ENCODE measurements at places on chromosomes 13 and 19. TPM values are rescaled to one million over a fixed set of nuclear protein-coding genes. Genes with fewer than 3 reads are reported as not detected.

The CGB2 gene
- not detected for polyA plus RNA-seq

DNA sequence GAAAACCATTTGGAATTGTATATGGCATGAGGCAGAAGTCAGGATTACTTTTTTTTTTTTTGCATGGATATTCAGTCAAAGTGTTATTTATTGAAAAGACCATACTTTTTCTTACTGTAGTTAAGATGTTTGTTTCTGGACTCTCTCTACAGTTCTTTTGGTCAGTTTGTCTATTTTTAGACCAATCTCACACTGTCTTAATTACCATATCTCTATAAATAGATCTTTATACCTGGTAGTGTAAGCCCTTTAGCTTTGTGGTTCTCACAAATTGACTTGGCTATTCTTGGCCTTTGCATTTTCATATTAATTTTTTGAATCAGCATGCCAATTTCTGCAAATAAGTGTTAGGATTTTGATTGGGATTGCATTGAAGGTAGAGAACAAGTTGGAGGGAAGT is 96.8 kb downstream of the MAB21L1 start:
- DNase-seq = no peak

DNA sequence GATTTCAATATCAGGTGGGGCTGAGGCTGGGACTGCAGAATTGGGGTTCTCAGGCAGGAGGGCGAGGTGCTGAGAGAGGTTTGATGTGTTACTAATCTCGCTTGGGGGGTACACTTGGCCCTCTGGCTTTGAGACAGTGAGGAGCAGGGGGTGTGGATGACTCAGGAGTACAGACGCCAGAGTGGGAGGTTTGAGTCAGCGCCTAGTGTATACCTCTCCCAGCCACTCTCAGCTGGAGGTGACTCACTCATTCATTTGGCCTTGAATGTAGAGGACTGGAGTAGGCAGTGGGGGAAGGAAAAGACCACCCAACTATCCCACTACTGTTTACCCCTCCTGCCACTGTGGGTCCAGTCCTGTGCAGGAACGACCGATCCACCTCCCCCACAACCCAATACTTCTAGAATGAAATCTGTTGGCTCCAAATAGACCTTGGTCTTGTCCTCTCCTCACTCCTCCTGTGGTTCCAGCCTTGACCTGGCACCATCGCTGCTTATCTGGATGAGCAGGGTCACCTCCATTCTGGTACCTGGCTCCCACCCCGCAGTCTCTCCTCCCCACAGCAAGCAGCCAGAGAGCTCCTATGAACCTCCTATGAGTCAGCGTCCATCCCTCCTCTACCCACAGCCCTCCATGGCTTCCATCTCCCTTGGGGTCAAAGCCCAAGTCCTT is 20.1 kb upstream of the ZNRF4 start:
- DNase-seq = peak; percentile 35

The SMAD9 gene
- 4.1 TPM for polyA plus RNA-seq

The TMEM255B gene
- 4.0 TPM for polyA plus RNA-seq

The C1QTNF9 gene
- polyA plus RNA-seq = not detected

- DNase-seq = no peak
These were observed 58.2 kb upstream of the EEF1AKMT1 start for GRCh38 chr13:20831933-20832332.

The ZNF99 gene
- not detected for polyA plus RNA-seq

DNA sequence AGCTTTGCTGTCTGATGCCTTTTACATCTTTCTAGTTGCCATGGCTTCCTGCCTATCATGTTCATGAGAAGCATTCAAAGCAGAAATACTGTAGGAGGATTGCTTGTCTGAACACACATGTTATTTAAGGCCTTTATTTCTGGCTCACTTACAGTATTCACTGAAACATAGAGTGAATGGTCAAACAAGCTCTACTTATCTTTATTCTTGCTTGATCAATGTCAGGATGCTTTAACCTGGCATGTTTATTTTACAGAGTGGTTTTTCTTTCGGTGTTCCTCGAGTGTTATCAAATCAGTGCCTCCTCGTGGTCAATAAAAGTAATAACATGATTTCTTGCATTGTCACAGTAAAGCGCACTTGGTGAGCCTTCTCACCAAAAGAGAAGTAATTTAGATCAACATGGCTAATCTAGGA is 73.5 kb upstream of the PCDH17 start:
- peak; percentile 64 for DNase-seq

DNA sequence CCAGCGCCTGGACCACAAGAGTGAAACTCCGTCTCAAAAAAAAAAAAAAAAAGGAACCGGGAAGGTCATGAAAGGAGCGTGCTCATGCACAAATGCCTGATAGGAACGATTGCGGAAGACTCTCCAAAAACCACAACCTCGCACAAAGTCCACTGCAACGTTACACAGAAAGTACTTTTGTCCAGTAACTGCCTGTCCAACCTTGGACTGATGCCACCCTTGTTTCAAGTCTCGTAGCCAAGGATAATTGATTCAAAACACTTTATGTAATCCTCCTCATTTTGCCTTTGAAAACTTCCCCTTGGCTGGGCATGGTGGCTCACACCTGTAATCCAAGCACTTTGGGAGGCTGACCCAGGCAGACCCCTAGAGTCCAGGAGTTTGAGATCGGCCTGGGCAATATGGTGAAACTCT is 13.7 kb downstream of the LGALS7 start:
- DNase-seq = peak; percentile 40

- peak; percentile 78 for DNase-seq
These were observed 6.1 kb upstream of the ECH1 start for GRCh38 chr19:38837656-38838121.

DNA sequence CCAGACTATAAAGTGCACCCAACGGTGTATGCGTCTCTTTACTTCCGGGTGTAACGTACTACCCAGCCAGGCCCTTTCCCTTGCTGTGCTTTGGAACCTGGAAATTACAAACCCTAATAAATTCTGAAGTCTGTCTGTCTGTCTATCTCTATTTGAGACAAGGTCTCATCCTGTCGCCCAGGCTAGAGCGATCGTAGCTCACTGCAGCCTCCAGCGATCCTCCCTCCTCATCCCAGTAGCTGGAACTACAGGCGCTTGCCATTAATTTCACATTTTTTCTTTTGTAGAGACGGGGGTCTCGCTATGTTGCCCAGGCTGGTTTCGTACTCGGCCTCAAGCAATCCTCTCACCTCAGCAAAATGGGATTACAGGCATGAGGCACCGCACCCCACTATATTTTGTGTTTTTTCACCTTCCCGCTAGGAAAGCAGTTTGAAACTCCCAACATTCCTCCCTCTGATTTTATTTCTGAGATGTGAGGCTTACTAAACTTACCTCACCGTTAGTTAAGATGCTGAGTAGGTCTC is 469 bp upstream of the RNF6 start:
- no peak for DNase-seq

- peak; percentile 19 for DNase-seq
These were observed 248.0 kb downstream of the RFC3 start for GRCh38 chr13:34065928-34066327.

- DNase-seq = no peak
These were observed 17.0 kb downstream of the VSTM2B start for GRCh38 chr19:29542776-29543175.

DNA sequence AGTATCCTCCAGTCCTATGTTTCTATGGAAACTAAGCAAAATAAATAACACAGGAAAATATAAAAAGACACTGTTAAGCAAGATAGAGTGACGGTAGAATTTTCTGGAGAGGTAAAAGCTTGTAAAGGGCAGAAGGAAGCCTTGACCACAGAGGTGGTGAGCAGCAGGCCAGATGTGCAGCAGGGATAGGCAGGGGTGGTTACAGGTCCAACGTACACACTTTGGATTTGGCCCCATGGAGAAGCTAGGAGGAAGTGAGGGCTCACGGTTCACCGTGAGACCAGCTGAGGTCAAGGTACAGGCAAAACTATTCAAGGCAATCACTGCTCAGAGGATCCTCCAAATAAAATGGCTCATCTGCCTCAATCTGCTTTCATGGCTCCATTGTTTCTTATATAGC is 242.8 kb downstream of the B3GLCT start:
- peak; percentile 13 for DNase-seq

DNA sequence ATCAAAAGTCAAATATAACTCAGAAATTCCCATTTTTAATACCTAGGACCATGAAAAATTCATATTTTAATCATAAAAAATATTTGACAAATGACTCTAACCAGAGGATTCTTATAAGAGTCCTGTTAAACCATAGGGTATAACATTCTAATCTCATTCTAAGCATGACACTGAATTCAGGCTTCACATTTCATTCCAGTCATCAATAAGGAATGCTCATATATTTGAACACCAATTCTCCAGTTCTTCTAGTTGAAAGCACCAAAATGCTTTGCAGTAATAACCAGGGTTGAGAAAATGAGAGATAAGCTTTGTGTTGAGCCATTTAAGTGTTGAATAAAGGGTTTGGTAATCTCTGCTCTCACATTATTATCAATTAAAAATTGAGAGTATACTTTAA is 147.5 kb downstream of the VWA8 start:
- DNase-seq = no peak

The PLIN4 gene
- 0.27 TPM for polyA plus RNA-seq

- DNase-seq = no peak
These were observed 15.0 kb upstream of the LMO7 start for GRCh38 chr13:75621147-75621546.

DNA sequence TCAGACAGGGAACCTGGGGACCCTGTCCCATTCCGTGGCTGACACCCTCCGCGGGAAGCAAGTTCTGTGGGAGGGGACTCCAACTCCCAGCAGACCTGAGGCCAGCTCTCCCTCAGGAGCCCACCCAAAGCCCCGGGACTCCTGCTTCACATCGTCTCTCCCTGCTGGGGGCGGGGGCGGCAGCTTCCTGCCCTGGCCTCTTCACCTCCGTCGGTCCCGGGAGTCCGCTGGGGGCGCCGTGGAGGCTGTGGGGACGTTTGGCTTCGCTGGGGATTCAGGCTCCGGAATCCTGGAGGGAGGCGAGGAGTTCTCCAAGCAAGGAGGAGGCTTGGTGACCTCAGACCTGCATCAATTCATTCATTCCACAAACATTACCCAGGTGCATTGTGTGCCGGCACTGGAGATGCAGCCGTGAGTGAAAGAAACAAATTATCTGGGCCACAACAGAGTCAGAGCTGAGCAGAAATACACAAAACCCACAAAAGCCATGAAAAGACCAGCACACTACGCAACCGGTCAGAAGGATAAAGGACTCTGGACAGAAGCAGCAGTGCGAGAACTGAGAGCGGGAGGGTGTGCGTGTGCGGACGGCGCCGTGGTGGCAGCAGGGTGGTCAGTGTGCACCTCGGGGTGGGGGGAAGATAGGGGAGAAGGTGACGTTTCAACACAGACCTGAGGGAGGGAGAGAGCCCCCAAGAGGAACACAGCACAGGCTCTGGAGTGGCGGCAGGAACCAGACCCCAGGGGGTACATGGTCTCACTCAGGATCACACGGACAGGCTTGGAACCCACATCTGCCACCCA is 19.0 kb downstream of the EPS8L1 start:
- no peak for DNase-seq

DNA sequence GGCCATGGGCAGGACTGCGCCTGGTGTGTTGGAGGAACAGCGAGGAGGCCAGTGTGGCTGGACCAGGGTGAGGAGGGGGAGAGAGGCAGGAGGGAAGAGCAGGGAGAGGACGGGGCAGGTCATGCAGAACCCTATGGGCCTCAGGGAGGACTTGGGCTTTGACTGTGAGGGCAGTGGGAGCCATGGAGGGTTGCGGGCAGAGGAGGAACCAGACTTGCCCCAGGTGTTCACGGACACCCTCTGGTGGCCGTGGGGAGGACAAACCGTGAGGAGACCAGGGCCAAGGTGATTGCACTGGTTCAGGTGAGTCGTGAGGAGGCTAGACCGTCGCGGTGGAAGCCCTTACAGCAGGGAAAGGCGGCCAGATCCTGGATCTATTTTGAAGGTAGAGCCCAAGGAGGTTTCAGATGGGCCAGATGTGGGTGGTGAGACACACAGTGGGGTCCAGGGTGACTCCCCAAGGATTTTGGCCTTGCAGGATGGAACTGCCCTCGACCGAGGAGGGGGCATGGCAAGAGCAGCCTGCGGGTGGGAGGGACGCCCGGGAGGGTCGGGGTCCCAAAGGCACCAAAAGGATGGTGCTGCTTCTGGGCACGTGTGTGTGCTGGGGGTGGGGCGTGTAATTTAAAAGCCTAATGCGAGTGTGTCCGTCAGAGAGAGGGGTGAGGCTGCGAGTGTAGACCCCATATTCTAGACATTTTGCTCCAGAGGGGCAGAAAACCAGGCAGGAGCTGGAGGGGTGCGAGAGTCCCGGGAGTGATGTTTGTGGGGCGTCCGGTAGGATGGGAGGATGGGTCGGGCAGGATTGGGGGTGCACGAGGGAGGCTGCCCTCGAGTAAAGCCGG is 2.7 kb upstream of the REXO1 start:
- no peak for DNase-seq

GRCh38 chr13:73984949-73985691 is 149.1 kb downstream of the KLF12 start:
- DNase-seq = no peak

DNA sequence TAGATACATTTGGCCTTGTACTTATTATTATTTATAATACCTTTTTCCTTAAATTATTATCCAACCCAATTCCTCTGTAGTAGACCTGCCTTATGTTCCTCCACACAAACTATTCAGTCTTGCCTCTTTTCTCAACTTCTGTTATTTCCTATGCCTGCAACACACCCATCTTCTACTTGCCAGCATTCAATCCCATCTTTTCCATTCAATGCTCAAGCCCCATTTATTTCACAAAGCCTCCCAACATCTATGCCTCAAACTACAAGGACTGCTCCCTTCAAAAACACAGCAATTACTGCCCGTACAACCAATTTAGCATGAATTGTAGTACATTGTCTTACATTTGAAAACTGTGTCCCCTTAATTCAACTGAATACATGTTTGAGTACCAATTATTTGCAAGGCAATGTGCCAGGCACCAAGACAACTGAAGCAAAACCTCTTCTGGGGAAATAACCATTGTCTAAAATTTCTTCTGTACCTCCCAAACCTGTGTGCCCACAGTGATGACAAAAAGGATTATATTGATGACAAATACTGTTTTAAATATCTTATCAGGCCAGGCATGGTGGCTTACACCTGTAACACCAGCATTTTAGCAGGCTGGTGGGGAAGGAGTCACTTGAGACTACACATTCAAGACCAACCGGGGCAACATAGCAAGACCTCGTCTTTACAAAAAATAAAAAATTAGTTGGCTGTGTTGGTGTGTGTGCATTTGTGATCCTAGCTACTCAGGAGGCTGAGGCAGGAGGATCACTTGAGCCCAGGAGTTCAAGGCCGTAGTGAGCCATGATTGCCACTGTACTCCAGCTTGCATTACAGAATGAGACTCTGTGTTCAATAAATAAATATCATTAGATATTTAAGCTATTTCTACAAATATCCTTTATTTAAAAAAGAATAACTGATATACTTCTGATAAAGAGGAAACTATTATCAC is 35.1 kb downstream of the ELF1 start:
- no peak for DNase-seq

GRCh38 chr13:43111559-43112400 is 88.4 kb downstream of the DNAJC15 start:
- DNase-seq = no peak

- no peak for DNase-seq
These were observed 22.6 kb upstream of the NAPA start for GRCh38 chr19:47537493-47537892.

- DNase-seq = no peak
These were observed 33.0 kb downstream of the LYL1 start for GRCh38 chr19:13069415-13070359.

The RNF17 gene
- not detected for polyA plus RNA-seq

The SYCN gene
- not detected for polyA plus RNA-seq
